ENCODE measurements at places on chromosomes 1 and 21. TPM values are rescaled to one million over a fixed set of nuclear protein-coding genes. Genes with fewer than 3 reads are reported as not detected.

The LENEP gene
- 2.0 TPM for total RNA-seq

DNA sequence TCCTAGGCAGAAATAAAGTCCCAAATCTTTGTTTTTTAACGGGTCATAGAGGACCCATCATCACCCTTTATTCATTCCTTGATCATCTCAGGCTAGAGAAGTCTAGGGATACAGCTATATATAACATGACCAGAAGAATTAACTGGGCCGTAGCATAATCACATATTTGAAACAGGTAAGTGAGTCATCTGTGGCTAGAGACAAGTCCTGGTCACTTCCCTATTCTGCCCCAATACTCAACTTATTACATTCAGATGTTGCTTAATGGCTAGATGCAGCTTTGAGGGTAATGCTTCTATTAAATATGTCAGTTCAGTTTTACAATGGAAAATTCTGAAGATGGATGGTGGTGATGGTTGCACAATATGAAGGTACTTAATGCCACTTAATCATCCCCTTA lies 47.0 kb downstream of the EXO1 start:
- no peak for DNase-seq
- no peaks in the 10 kb centered on the region for H3K4me1 ChIP-seq

- H3K27me3 ChIP-seq = no peaks in the 10 kb centered on the region
- H3K4me3 ChIP-seq = no peak overlapping the region
Observed at GRCh38 chr1:51526248-51526647, 7.2 kb upstream of the EPS15 start.

The KIF26B gene
- total RNA-seq = 0.28 TPM

The SDE2 gene
- 22.3 TPM for total RNA-seq

GRCh38 chr1:33045246-33045645 lies 8.6 kb upstream of the AK2 start:
- no peak for DNase-seq
- no peaks in the 10 kb centered on the region for H3K27me3 ChIP-seq
- no peak overlapping the region for H3K4me3 ChIP-seq
- peaks cover 30% of the 10 kb centered on the region for H3K4me1 ChIP-seq
- H3K36me3 ChIP-seq = no peaks in the 10 kb centered on the region

Data from activated T-helper 2 cell treated with anti-CD3 and anti-CD28 coated beads, Interferon-gamma antibody, Interleukin-2, Interleukin-4, amounts not matched to agents 10 μg/mL and 5 μg/mL and 100 μg/mL, durations not matched to agents 14 hours and 24 hours and 36 hours (primary cell).